Esophagus squamous epithelium (tissue), 5 donors: ENCODE measurements at places on chromosomes 11 and 22.

DNA sequence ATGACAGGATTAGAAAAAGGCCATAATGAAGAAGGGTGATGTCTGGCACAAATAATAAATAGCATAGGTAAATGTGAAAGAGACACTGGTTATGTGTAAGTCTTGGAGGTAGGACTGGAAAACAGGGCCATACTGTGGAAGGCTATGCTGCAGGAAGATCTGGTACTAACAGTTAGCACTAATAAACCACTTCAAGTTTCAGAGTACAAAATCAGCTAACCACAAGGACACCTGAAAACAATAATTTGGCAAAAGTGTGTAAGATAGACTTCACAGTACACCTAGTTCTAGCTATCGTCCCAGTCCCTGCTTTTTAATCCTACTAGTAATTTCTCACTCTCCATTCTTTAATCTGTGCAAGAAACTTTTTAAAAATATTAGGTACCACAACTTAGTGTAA lies 44.3 kb downstream of the CWF19L2 start:
- DNase-seq = no peak

DNA sequence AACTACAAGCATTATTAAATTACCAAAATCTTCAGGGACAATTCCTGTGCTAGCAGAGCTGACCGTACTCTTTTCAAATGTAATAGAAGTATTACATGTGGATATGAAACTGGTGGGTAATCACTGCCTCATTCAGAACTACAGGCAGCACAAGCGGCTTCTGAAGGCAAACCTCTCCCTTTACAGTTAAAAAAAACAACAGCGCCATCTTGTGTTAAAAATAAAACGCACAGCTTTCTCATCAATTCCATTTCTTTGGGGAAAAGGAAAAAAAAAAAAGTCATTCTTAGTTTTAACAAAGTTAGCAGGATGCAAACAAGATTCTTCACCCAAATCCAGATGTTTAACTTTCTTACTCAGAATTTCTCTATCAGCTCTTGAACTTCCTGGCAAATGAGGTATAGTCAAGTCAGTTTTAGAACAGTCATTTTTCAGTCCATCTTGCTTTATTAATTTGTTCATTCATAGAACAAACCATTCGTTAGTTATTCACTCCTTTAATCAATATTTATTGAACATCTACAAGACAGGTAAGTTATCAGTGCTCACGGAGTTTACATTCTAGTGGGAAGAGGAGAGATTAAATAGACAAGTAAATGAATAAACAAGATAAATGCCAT lies 331.8 kb upstream of the MPPED2 start:
- DNase-seq = no peak

DNA sequence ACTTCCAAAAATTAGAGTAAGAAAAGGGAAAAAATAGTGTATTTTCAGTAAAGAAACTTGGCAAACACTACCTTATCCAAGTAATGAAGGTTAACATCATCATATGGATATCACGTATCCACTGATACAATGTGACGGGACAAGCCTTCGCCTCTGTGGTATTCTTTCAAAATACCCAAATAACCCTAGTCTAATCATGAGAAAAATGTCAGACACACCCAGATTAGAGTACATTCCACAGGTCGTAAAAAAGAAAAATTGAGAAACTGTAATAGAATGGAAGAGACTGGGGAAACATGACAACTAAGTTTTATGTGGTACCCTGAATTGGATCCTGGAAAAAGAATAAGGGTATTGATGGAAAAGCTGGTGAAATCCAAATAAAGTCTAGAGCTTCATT lies 48.9 kb downstream of the NARS2 start:
- no peak for DNase-seq

DNA sequence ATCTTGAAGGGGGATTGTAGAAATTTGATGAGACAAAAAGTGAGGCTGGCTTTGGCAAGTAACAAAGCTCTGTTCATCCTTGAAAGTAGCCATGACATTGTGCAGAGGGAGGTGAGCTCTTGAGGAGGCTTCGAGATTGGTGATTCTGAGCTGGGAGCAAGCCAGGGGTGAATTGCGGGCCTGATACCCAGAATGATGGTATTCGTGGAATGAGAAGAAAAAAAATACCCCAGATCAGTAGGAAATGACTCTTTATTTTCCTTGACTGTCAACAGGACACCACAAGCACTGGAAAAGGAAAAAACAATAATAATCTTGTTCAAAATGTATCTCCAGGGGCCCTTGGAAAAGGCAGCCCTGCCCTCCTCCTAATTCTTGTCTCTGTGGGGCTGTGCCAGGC lies 62.7 kb downstream of the TSPAN18 start:
- DNase-seq = no peak

- DNase-seq = no peak
These were observed 12.6 kb downstream of the IGSF9B start for GRCh38 chr11:133943950-133944698.

- no peak for DNase-seq
These were observed 219.7 kb upstream of the ANO3 start for GRCh38 chr11:26112264-26112663.

DNA sequence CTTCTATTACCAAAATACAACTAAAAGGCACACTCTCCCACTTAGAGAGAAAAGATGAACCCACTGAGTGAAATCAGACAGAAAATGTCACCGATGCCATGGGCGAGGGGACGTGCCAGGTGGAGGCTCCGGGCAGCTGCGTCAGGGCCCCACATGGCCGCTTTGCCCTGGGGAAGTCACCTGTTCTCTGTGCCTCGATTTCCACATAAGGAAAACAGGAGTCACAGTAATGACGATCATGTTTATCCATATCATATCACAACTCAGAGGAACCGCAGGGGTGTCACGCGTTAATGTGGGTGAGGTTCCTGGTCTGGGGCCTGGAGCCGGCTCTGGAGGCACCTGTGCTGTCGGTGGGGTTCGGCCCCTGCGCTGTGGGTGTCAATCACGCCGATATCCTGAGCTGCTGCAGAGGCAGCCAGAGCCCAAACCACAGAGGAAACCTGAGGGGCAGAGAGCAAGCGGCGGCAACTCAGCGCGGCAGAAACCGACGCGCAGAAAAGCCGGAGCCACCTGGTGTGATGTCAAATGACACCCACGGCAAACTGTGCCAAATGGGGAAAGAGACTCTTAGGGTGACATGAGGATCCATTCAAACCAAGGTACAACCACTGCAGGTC lies 243.7 kb downstream of the BRD1 start:
- DNase-seq = no peak

GRCh38 chr11:94089341-94089740 lies 39.3 kb upstream of the PANX1 start:
- no peak for DNase-seq

DNA sequence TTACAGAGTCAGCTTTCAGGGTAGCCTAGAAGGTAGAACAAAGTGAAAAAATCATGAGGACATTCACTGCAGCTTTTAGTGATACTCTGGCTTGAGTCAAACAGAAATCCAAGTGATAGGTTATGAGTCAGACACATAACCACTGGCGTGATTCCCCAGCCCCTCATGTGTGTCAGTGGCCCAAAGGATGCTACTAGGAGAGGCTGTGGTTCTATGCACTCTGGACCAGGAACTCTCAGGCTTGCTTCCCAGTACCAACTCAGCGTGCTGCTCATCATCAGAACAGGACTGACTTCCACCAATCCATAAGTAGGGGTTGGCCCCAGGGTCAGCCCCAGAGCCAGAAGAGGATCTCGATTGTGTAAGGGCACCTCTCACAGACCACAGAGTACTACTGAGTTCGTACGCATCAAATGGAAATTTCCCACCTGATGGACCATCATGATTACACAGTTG lies 116.8 kb downstream of the MED15 start:
- DNase-seq = no peak

DNA sequence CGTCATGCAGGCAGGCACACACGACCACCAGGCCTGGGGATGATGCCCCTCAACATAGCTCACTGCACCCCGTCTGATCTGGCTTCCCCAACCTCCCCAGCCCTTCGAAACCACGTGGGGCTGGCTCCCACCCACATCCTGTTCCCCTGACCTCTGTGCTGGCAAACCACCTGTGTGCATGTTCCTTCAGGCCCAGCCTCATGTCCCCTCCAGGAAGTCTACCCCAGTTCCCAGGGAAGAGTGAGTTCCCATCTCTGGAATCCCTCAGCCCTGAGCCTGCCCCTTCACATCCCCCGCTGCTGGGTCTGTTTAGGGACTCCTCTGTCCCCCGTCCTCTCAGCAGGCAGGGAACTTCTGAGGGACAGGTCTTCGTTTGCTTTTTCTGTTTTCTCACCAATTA lies 7.1 kb downstream of the SLC7A4 start:
- DNase-seq = no peak

DNA sequence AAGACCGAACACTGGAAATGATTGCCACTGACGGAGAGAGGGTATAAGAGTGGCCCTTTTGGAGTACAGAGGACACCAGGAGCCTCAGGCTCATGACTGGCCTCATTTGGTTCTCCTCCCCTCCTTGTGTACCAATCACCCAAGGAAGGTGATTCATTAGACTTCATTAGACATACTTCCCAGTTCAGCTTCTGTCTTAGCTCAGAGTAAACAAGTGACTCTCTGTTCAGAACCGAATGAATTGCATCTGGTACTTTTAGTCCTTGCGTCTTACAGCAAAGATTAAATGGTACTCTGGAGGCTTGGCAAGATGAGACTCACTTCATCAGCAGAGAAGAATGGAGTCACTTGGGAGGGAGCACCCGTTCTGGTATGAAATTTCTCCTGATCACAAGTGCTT lies 75.2 kb downstream of the ZNRF3 start:
- no peak for DNase-seq

DNA sequence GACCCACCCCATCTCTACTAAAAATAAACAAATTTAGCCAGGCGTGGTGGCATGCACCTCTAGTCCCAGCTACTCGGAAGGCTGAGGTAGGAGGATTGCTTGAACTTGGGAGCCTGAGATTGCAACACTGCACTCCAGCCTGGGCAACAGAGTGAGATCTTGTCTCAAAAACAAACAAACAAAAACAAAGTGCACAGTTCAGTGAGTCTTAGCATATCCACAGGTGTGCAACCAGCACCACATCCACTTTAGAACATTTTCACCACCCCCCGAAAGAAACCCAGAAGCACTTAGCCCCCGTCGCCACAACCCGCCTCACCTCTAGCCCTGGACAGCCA lies 27.4 kb downstream of the MB start:
- DNase-seq = no peak

DNA sequence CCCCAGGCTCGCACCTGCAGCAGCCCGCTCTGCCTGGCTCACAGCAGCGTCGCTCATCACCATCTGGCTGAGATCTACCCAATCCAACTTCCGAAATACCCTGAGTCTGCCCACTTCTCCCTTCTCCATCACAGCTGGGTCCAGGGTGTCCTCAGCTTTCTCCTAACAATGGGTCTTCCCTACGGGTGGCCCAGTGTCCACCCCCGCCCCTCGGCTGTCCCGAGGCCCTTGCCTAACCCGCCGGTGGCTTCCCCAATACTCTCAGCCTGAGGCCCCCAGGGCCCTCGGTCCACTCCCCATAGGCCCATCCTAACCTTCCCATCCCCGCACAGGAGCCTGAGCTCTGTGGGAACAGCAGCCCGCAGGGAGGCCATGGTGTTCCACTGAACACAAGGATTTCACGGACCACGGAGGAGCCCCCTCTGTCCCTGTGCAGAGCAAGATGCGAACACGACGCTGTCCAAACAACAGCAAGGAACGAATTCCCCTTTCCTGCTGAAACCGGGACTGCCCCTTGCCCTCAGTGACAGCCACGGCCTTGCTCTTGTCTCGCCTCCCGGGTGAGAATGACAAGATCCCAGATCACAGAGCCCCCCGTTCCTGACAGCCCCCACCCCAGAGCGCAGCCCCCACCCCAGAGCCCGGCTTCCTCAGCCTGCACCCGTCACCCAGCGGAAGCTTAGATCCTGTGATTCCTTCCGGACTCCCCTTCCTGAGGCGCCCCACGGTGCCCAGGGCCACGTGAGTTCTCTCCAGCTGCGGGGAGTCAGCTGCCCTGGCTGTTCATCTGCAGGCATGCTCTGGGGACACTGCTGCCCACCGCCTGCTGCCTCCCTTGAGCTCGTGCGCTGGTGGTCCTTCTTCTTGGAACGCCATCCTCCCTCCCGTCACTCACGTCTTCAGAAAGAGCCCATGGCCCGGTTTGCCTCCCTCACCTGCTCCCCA lies 48.8 kb upstream of the CARS1 start:
- DNase-seq = no peak

DNA sequence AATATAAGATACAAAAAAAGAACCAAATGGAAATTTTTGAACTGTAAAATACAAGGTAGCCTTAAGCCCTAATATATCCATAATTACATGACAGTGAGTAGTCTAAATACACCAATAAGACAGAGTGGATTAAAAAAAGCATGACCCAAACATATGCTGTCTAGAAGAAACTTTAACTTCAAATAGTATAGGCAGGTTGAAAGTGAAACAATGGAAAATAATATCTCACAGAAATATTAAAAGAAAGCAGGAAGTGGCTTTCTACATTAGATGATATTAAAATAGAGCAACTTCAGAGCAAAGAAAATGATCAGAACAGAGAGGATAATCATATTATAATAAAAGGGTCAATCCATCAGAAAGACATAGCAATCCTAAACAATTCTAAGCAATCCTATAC lies 21.8 kb downstream of the DCUN1D5 start:
- no peak for DNase-seq

GRCh38 chr11:85783758-85784157 lies 27.2 kb downstream of the SYTL2 start:
- no peak for DNase-seq

- DNase-seq = no peak
These were observed 16.2 kb upstream of the ACCSL start for GRCh38 chr11:44031549-44031948.

DNA sequence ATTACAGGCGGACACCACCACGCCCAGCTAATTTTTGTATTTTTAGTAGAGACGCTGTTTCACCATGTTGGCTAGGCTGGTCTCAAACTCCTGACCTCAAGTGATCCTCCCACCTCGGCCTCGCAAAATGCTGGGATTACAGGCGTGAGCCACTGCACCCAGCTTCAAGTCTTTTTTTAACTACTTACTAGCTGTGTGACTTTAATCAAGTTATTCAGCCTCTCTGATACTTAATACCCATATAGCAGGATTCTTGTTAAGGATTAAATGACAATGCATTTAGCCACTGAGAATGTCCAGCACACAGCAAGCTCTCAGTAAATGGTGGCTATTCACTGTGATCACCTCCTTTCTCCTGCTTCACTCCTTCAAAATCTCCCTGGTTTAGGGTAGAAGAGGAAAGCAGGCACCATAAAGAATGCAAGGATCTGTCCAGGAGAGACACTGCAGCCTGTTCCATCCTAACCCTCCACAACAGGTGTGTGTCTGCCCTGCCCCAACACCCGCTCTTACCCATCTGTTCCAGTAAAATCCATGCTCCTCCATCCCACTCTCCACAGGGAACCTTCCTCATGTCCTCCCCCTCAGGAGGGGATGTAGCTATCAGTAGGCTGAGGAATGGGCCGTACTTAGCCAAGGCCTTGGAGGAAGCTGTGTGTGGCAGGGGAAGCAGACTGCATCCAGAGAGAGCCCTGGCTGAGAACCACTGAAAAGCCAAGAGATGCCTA lies 69.3 kb downstream of the MICAL3 start:
- DNase-seq = no peak

DNA sequence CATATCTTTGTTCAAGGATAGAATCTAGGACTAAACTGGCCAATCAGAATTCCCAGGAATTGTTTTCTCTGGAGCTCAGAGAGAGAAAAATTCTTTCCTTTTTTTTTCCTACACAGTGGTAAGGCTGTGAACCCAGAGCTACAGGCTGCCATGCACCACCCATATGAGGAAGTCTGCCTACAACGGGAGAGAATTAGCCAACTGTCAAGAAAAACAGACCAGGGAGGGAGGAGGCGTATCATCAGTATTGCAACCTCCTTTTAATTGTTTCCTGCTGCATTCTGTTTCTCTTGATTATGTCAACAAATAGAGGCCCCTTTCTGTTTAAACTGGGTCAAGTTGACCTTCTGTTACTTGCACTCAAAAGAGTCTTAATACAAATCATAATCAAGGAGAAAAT lies 176.5 kb upstream of the UBASH3B start:
- no peak for DNase-seq
